Stimulated activated CD4-positive, alpha-beta T cell treated with anti-CD3 and anti-CD28 coated beads, Interleukin-1b, Interleukin-23, amount 100 ng/mL, for 24 hours (primary cell): ENCODE measurements at places on chromosomes 7 and 10.

DNA sequence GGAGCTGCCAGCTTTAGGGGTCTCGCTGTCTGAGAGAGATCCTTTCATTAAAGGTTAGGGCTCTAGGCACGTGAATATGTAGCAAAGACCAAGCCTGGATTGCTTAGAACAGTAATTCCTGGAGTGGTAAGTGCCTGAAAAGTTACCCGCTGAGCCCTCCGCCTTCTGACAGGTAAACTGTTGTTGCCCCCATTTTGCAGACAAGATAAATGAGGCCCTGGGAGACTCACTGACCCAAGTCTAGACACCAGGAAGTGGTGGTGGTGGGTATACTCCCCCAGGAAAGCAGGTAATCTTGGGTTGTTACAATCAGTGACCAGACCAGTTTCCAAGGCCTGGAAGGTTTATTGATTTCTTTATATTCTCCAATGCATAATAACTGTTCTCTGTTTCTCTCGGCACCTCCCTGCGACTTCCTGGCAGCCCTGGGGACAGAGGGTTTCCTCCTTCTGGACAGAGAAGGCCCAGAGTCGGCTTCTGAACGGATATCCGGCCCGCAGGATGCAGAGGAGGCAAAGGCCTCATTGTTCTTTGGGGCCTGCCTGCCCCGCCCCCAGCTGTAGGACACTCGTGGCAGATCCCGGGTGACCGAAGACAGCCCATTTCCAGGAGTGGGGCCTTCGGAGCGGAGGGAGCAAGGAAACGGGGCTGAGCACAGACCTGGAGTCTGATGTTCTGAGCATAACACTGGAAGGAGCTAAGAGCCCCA is 1.3 kb upstream of the GRK5 start:
- peak; percentile 39 for DNase-seq

GRCh38 chr7:77587272-77587671 is 50.2 kb downstream of the PTPN12 start:
- no peak for DNase-seq

DNA sequence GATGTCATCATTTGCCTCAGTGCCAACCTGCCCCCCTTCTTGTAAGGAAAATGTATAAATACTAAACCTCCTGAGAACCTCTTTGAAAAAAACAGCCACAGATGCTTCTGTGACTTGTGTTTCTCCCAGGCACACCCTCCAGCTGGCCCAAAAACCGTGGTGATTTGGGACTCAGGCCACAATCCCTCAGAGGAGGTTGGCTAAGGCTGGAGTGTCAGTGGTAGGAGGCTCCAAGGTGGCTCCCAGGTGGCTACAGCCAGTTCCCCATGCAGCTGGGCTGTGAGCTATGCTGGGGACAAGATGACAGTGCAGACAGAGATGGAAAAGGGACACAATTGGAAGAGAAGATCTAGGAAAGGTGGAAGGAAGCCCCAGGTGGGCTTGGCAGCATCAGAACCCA is 104.7 kb downstream of the CPXM2 start:
- DNase-seq: no peak

- DNase-seq: no peak
Observed at GRCh38 chr10:45410807-45411606, 37.0 kb downstream of the ALOX5 start.

DNA sequence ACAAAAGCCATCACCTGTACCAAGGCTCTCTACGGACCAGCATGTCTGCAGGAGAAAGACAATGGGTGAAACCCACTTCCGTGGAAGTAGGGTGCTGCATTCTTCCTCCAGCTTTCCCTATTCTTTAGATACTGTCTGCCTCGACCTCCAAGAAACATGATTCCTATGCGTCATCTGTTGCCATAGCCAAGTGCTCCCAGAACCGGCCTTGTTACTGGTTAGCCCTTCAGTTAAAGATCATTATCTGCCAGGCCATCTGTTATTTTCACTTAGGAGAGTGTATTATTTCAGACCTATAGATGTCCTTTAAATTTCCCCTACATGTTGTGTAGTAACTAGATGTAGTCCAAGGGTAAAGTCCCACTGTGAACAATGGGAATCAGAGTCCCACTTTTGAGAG is 89.0 kb upstream of the KIAA1217 start:
- DNase-seq: no peak

DNA sequence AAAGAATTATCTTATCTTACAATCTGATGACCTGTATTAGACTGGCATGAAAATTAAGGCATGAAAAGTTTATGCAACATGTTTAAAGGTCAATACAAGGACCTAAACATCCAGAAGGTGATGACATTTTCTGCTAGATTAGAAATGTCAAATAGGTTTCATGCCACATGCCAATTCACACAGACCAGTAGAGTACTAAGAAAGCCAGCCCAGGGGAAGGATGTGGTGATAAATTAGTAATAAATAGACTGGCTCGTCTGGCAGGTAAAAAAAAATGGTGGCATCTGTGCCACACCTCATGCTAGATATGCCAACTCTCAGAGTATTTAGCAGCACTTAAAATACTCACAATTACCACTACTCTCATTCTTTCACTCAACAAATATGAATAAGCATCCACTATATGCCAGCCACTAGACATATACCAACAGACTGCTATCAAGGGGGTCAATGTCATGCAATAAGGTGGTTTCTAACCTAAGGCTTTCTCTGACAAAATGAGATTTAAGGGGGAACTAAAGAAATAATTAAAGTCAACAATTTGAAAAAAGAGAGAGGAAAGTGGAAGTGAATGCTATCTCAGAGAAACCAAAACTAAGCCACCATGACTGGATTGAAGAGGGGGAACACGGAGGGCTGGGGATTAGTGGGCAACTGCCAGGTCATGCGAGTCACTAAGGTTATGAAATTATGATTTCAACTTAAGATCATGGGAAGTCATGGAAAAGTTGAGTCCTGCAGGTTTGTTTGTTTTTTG is 83.5 kb downstream of the SGMS1 start:
- DNase-seq: peak; percentile 32

GRCh38 chr10:127534074-127534473 is 15.0 kb upstream of the NPS start:
- no peak for DNase-seq

DNA sequence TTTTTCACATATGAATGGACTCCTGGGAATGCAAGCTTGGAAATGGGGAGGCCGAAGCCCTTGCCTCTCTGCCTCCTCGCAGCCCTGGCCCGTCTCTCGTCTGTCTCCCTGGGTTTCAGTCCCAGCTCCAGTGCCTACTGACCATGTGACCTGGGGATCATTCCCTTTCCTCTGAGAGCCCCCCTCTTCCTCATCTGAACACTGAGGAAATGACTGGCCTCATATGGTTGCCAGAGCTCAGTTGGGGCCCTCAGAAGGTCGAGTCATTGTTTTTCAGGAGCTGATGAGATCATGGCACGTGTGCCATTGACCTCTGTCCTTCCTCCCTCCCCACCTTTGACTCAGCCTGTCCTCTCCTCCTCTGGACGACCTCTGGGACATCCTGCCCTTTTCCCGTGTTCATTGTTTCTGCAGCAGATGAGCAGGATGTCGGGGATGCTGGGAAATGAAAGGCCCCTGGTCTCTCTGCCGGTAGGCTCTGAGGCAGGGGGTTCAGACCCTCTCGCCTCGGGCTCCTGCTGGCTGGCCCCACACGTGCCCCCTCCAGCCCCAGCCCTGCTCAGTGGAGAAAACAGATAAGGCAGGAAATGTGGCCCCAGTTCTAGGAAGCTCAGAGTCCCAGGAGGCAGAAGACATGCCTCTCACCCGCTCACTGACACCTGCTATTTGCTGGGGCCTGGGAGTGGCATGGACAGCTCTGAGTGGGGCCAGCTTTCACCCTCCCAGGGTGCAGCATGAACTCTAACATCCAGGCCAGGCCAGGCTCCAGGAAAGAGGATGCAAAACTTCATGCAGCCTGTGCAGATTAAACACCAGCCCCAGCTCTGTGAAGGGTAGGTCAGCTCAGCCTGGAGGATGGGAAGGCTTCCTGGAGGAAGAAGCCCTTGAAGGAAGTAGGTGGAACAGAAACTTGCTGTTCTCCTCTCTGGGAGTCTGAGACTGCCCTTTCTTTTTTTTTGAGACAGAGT is 8.3 kb upstream of the PPP1R35 start:
- DNase-seq: no peak

DNA sequence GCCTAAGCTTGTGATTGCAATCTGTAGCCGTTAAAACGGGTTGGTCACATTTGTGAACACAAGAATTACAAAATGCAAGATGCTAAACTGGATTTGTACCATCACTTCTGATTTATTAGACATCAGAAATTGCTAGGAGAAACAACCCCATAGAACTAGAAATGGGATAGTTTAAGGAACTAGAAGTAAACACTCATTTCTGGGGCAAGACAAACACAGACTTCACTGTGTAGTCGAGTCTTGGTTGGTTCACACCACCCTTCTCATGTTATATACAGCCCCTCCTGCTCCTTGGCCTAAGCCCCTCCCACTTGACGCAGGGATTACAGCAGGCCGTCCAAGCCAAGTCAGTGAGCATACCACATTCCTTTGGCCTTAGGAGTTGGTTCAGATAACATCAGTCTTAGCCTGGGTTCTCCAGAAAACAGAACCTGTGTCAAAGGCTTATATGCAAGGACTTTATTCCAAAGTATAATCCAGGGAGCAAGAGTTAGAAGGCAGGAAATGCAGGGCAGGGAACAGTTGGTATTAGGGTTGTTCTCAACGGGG is 2.0 kb upstream of the NRAP start:
- DNase-seq: no peak

GRCh38 chr7:25308906-25309705 is 80.8 kb upstream of the NPVF start:
- DNase-seq: no peak

DNA sequence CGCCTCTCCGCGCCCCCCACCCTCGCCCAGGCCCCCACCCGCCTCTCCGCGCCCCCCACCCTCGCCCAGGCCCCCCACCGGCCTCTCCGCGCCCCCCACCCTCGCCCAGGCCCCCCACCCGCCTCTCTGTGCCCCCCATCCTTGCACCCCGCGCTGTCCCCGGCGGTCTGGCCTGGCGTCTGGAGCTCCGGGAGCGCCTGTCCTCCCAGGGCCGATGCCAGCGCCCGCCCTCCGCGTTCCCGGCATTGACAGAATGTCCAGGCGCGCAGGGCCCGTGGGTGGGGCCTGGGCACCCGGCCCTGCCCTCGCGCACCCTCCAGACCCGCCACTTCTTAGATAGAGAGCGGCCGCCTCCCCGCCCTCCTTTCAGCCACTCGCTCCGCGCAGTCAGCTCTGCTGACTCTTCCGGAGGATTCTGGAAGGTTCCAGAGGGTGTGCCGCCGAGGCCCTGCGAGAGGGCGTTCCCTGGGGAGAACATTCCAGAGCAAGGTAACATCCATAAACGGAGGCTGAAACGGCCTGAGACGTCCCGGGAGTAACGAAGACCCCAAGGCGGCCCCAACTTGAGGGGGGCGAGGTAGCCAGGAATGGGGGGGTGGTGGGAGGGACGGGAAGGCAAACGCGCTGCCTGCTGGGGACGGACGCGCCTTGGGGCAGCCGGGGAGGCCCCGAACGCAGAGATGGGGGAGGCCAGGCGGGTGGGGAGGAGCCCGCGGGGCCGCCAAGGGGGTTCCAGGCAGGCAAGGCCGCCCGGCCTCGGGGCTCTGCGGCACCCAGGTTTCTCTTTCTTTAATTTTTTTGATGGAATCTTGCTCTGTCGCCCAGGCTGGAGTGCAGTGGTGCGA is 117.8 kb downstream of the DYNC2I1 start:
- no peak for DNase-seq

DNA sequence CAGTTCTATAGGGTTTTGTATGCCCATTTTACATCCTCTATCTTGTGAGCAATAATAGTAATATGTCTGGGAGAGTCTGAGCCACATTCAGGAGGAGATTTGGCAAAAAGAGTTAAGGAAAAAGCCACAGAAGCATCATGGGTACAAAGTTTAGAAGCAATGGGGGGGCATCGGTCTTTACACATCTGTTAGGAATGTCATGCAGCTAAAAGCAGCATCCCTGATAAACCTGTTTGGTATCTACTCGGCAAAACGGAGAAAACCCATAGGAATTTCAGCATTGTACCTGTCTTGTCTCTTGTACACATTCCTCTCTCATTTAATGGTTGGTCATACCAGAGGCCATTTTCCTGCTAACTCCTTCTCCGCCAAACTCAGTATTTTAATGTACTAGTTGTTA is 12.5 kb upstream of the HERPUD2 start:
- no peak for DNase-seq

- no peak for DNase-seq
Observed at GRCh38 chr7:118312051-118312450, 87.5 kb downstream of the ANKRD7 start.

DNA sequence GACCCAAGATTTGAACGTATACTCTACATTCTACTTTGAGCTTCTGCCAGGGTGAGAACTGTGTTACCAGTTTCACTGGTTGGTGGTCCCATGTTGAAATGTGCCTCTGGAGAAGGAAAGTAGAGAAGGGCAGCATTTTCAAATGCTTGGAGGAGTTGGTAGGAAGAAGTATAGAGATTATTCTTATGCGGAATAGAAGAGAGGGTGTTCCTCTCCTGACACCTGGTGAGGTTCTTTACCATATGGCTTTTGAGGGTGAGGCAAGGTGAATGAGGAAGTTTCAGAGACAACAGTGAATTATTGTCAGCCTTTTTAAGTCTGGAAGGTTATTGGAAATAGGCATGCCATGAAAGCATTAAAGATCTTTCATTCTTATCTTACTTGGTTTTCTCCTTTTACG is 34.3 kb downstream of the R3HCC1L start:
- DNase-seq: no peak

DNA sequence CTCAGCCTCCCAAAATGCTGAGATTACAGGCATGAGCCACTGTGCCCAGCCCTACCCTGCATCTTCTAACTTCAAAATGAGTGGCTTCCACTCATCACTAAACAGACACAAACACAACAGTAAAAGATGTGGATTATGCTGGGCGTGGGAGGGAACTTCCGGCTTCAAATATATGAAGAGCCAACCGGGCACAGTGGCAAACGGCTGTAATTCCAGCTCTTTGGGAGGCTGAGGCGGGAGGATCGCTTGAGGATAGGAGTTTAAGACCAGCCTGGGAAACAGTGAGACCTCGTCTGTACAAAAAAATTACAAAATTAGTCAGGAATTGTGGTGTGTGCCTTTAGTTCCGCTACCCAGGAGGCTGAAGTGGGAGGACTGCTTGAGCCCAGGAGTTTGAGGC is 92.2 kb upstream of the GNA12 start:
- no peak for DNase-seq
